A375 (cell line): ENCODE measurements at places on chromosomes 12 and 14. TPM values are rescaled to one million over a fixed set of nuclear protein-coding genes. Genes with fewer than 3 reads are reported as not detected.

GALNT16 gene
- total RNA-seq, result 0.08 TPM in 1 of 2 replicates, not detected in the other

ART4 gene
- not detected in 2 replicates for total RNA-seq

AKAP3 gene
- total RNA-seq, result 0.45 and 0.53 TPM in 2 replicates

TMEM30B gene
- total RNA-seq, result not detected in 2 replicates

NTF3 gene
- total RNA-seq, result not detected in 2 replicates

PRKD1 gene
- total RNA-seq, result 3.1 and 4.9 TPM in 2 replicates

E2F7 gene
- total RNA-seq, result 17.8 and 18.1 TPM in 2 replicates

ITGB7 gene
- 2.2 and 5.1 TPM in 2 replicates for total RNA-seq

GUCY2C gene
- total RNA-seq, result 0.05 TPM in 1 of 2 replicates, not detected in the other

WASHC4 gene
- 28.5 and 46.5 TPM in 2 replicates for total RNA-seq

TTC9 gene
- 0.34 TPM in 1 of 2 replicates, not detected in the other for total RNA-seq

FGF6 gene
- total RNA-seq, result not detected in 2 replicates

CABP1 gene
- total RNA-seq, result not detected in 2 replicates

PTHLH gene
- 17.9 and 21.7 TPM in 2 replicates for total RNA-seq

GDF3 gene
- not detected in 2 replicates for total RNA-seq

MIPOL1 gene
- total RNA-seq, result 7.0 and 11.9 TPM in 2 replicates

TROAP gene
- 61.6 and 70.7 TPM in 2 replicates for total RNA-seq

RFX4 gene
- total RNA-seq, result not detected in 2 replicates

HOXC5 gene
- total RNA-seq, result 0.19 and 0.58 TPM in 2 replicates

COPS7A gene
- total RNA-seq, result 107 and 109 TPM in 2 replicates

C12orf56 gene
- 0.15 and 0.29 TPM in 2 replicates for total RNA-seq

CCDC196 gene
- not detected in 2 replicates for total RNA-seq

PRB2 gene
- 0.42 TPM in 1 of 2 replicates, not detected in the other for total RNA-seq

DIO3 gene
- total RNA-seq, result not detected in 2 replicates

A2ML1 gene
- total RNA-seq, result not detected in 2 replicates

ETV6 gene
- 7.2 and 7.7 TPM in 2 replicates for total RNA-seq

NEUROD4 gene
- total RNA-seq, result not detected in 2 replicates

SLC41A2 gene
- total RNA-seq, result 4.7 and 7.7 TPM in 2 replicates

TAS2R31 gene
- total RNA-seq, result 1.1 and 1.2 TPM in 2 replicates

OTX2 gene
- not detected in 2 replicates for total RNA-seq

CMKLR1 gene
- 0.21 and 0.23 TPM in 2 replicates for total RNA-seq

COPZ1 gene
- 139 and 160 TPM in 2 replicates for total RNA-seq

CCDC197 gene
- total RNA-seq, result not detected in 2 replicates

ZNF384 gene
- total RNA-seq, result 32.5 and 32.7 TPM in 2 replicates

KRT83 gene
- 0.08 and 0.19 TPM in 2 replicates for total RNA-seq

SLC25A21 gene
- 0.79 and 0.82 TPM in 2 replicates for total RNA-seq

ETFBKMT gene
- 0.38 and 0.74 TPM in 2 replicates for total RNA-seq

SPX gene
- total RNA-seq, result 1.2 and 2.4 TPM in 2 replicates

MDM1 gene
- total RNA-seq, result 6.5 and 8.5 TPM in 2 replicates

GPD1 gene
- 0.53 and 1.0 TPM in 2 replicates for total RNA-seq

DIP2B gene
- 14.5 and 16.4 TPM in 2 replicates for total RNA-seq

KRT6B gene
- 1.2 and 2.0 TPM in 2 replicates for total RNA-seq

TRHDE gene
- 16.2 and 25.0 TPM in 2 replicates for total RNA-seq
